HFFc6 (cell line): ENCODE measurements at places on chromosomes 11 and 22. TPM values are rescaled to one million over a fixed set of nuclear protein-coding genes. Genes with fewer than 3 reads are reported as not detected.

Gene TOLLIP
- 45.4 to 54.8 TPM (median 53.9 TPM) in 3 replicates for total RNA-seq

Gene CD3D
- total RNA-seq, result not detected in 3 replicates

Gene RFPL2
- total RNA-seq, result not detected in 2 replicates

Gene OR56A1
- total RNA-seq, result not detected in 3 replicates

Gene GAL3ST1
- not detected in 3 replicates for total RNA-seq

Gene SPTBN2
- total RNA-seq, result 0.06 to 0.17 TPM (median 0.07 TPM) in 3 replicates

Gene POU2AF2
- not detected in 3 replicates for total RNA-seq

Gene TRIM66
- 4.3 to 5.8 TPM (median 5.1 TPM) in 3 replicates for total RNA-seq

Gene GUCD1
- 81.2 to 84.4 TPM (median 84.3 TPM) in 3 replicates for total RNA-seq

Gene EMID1
- total RNA-seq, result not detected in 3 replicates

Gene CLDN5
- total RNA-seq, result not detected in 3 replicates

DNA sequence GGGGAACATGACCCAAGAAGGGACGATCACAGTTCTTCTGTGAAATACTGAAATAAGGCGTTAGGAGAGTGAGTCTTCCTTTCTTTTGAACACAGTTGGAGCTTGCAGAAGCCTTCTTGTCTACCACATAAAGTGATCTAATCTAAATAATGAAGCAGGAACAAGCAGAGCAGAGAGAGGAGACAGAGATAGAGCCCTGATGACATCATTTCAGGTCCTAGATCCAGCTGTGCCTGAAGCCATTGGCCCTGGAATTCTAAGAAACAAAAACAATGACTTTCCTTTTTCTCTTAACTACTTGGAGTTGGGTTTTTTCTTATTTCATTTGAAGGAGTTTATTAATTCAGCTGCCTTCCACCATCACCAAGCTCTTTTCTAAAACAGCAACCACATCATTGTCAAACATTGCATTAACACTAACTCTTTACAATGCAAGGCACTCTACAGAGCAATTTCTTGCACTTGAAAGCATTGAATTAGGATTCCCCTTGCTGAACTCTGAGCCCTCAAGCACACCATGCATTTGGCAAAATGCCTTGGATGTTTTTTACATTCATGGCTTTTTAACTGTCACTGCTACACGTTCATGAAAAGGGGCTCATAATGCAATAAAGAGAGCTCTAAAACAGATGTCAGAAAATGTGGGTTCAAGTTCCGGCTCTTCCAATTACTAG lies 117.2 kb upstream of the TIMP3 start:
- peak overlapping the region; percentile 30; the same call in 1 of the 2 replicates for H3K27ac ChIP-seq
- H3K27me3 ChIP-seq, result no peaks in the 10 kb centered on the region; the same call in 1 of the 2 replicates
- no peak for DNase-seq
- H3K36me3 ChIP-seq, result no peaks in the 10 kb centered on the region
- peak overlapping the region; percentile 42 for H3K4me3 ChIP-seq
- H3K4me1 ChIP-seq, result peaks cover 38% of the 10 kb centered on the region

DNA sequence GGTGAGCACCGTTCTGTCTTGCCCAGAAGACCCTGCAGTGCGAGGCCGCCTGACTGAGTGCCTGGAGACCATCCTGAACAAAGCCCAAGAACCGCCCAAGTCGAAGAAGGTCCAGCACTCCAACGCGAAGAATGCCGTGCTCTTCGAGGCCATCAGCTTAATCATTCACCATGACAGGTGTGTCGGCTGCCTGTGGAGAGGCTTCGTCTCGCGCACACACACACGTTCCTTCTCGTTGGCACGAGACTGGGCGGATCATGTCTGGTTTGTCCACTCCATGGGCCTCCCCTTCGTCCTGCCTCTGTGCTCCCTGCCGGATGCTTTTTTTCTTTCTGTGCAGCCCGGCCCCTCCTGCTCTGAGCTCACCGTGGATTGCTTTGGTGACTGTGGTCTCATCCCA lies 51.1 kb downstream of the MUC6 start:
- no peak for DNase-seq
- H3K4me3 ChIP-seq, result no peak overlapping the region
- H3K36me3 ChIP-seq, result peaks cover 11% of the 10 kb centered on the region
- H3K27ac ChIP-seq, result no peak overlapping the region
- no peaks in the 10 kb centered on the region for H3K27me3 ChIP-seq

DNA sequence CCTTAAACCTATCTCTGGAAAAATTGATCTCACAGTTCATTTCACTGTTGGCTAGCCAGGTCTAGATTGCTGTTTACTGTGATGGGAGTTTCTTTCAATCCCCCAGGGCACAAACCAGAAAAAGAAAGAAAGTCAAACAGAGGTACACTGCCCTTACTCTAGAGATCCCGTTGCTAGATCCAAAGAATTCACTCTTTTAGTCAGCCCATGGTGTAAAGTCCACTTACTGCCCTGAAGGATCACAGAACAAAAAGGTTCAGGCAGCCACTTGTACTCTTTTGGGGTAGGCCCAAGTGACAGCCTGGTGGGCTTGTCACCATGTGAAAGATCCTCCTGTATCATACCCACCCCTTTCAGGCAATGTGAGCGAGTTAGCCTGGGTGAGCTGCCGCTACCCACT lies 162.6 kb upstream of the CCDC179 start:
- H3K27me3 ChIP-seq, result no peaks in the 10 kb centered on the region; the same call in 1 of the 2 replicates
- H3K27ac ChIP-seq, result no peak overlapping the region
- DNase-seq, result no peak
- H3K4me1 ChIP-seq, result peaks cover 13% of the 10 kb centered on the region; the same call in 1 of the 2 replicates
- no peaks in the 10 kb centered on the region for H3K36me3 ChIP-seq

- H3K27ac ChIP-seq, result no peak overlapping the region
- peaks cover 35% of the 10 kb centered on the region for H3K4me1 ChIP-seq
- DNase-seq, result no peak
- peaks cover 20% of the 10 kb centered on the region for H3K36me3 ChIP-seq
Observed at GRCh38 chr11:102427068-102427467, 25.5 kb downstream of the TMEM123 start.

- H3K27me3 ChIP-seq, result peaks cover 4% of the 10 kb centered on the region
- H3K4me1 ChIP-seq, result no peaks in the 10 kb centered on the region; the same call in 1 of the 2 replicates
- no peak overlapping the region for H3K27ac ChIP-seq
- H3K4me3 ChIP-seq, result no peak overlapping the region
- H3K36me3 ChIP-seq, result no peaks in the 10 kb centered on the region
- DNase-seq, result no peak
Observed at GRCh38 chr11:78158987-78159652, 19.7 kb upstream of the ALG8 start.

GRCh38 chr11:79353706-79354105 lies 87.1 kb downstream of the TENM4 start:
- peak; percentile 12 for DNase-seq
- no peak overlapping the region for H3K4me3 ChIP-seq
- no peaks in the 10 kb centered on the region for H3K36me3 ChIP-seq
- H3K27me3 ChIP-seq, result no peaks in the 10 kb centered on the region

DNA sequence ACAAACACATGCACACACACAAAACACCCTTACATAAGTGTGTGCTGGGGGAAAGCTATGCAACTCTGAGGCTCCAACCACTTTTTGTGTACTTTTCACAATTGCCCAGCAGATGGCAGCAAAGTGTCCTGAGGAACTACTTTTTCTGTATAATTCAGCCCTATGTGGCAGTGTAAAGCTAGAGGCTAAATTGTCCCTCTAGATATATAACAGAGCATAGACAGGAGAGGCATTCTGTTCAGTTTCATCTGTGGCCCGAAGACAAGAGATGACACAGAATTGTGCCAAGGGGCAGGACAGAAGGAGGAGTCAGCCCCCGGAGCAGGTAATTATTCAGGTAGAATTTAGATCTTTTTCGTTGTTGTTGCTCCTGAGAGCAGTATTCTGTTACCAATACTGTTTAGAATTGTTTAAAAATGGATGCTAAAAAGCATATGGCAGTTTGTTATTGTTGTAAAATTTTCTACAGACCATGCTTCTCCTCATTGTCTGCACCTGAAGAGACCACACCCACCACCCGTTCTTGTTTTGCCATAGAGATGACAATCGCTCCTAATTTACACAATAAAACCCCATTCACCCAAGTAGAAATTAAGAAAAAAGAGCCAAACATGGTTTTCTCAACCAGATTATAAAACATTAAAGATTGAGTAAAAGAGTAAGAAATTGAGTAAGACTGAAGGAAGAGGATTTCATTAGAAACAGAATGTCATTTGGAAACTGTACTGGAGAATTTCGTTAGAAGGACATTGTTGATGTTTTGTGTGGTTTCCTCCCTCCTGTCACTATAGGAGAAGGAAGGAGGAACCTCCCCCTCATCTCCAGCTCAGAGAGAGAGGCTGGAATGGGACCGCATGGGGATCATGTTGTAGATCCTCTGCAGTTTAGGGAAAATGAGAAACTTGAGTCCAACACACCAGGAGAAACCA lies 14.5 kb upstream of the MS4A7 start:
- no peaks in the 10 kb centered on the region for H3K36me3 ChIP-seq
- H3K27ac ChIP-seq, result no peak overlapping the region
- no peaks in the 10 kb centered on the region for H3K4me1 ChIP-seq
- no peak overlapping the region for H3K4me3 ChIP-seq
- DNase-seq, result peak; percentile 55

- no peak for DNase-seq
- peaks cover 31% of the 10 kb centered on the region for H3K4me1 ChIP-seq
- no peak overlapping the region for H3K4me3 ChIP-seq
- no peak overlapping the region for H3K27ac ChIP-seq
Observed at GRCh38 chr11:2099516-2100349, 39.5 kb downstream of the IGF2 start.

- H3K4me3 ChIP-seq, result no peak overlapping the region
- no peak overlapping the region for H3K27ac ChIP-seq
- no peaks in the 10 kb centered on the region; the same call in 1 of the 2 replicates for H3K27me3 ChIP-seq
- no peaks in the 10 kb centered on the region for H3K36me3 ChIP-seq
- H3K4me1 ChIP-seq, result no peaks in the 10 kb centered on the region
Observed at GRCh38 chr11:124970925-124971324, 16.9 kb downstream of the CCDC15 start.

GRCh38 chr11:92954003-92954402 lies 15.4 kb upstream of the MTNR1B start:
- H3K27ac ChIP-seq, result no peak overlapping the region
- peaks cover 8% of the 10 kb centered on the region; the same call in 1 of the 2 replicates for H3K36me3 ChIP-seq
- DNase-seq, result no peak
- no peaks in the 10 kb centered on the region for H3K4me1 ChIP-seq
- no peak overlapping the region for H3K4me3 ChIP-seq

DNA sequence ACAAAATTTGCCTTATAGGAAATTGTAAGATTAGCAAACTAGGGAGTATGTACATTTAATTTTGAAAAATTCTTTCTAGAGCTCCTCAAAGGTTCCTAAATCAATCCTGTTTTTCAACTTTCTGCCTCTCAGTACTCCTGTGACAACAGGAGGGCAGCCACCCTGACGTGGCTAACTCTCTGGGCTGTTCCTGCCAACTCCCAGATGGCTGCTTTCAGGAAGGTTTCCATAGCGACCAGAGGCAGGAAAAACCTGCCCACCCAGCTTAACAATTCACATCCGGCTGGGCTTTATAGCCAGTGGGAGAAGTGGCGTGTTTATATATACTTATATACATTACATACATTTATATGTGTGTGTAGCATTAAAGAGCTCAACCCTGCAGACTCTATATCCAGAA lies 26.5 kb downstream of the SGSM3 start:
- no peak for DNase-seq
- no peaks in the 10 kb centered on the region; the same call in none of the 2 replicates for H3K27me3 ChIP-seq
- no peak overlapping the region for H3K4me3 ChIP-seq
- H3K27ac ChIP-seq, result peak overlapping the region; percentile 51; the same call in 1 of the 2 replicates
- peaks cover 18% of the 10 kb centered on the region for H3K36me3 ChIP-seq

- H3K36me3 ChIP-seq, result no peaks in the 10 kb centered on the region
- no peak for DNase-seq
- no peak overlapping the region; the same call in 1 of the 2 replicates for H3K4me3 ChIP-seq
- H3K27me3 ChIP-seq, result peaks cover 22% of the 10 kb centered on the region
- H3K4me1 ChIP-seq, result peaks cover 9% of the 10 kb centered on the region
Observed at GRCh38 chr22:19522881-19523239, 1.4 kb downstream of the CLDN5 start.

GRCh38 chr11:45500451-45500850 lies 165.0 kb downstream of the CHST1 start:
- H3K36me3 ChIP-seq, result no peaks in the 10 kb centered on the region
- DNase-seq, result no peak
- H3K27ac ChIP-seq, result no peak overlapping the region
- H3K4me3 ChIP-seq, result no peak overlapping the region
- H3K27me3 ChIP-seq, result peaks cover 21% of the 10 kb centered on the region
- H3K4me1 ChIP-seq, result no peaks in the 10 kb centered on the region

GRCh38 chr11:78268591-78269410 lies 80.1 kb downstream of the USP35 start:
- peaks cover 20% of the 10 kb centered on the region for H3K4me1 ChIP-seq
- H3K4me3 ChIP-seq, result no peak overlapping the region
- DNase-seq, result no peak
- H3K27ac ChIP-seq, result no peak overlapping the region
- H3K36me3 ChIP-seq, result peaks cover 27% of the 10 kb centered on the region
